ENCODE measurements at places on chromosomes 6 and 20. TPM values are rescaled to one million over a fixed set of nuclear protein-coding genes. Genes with fewer than 3 reads are reported as not detected.

DNA sequence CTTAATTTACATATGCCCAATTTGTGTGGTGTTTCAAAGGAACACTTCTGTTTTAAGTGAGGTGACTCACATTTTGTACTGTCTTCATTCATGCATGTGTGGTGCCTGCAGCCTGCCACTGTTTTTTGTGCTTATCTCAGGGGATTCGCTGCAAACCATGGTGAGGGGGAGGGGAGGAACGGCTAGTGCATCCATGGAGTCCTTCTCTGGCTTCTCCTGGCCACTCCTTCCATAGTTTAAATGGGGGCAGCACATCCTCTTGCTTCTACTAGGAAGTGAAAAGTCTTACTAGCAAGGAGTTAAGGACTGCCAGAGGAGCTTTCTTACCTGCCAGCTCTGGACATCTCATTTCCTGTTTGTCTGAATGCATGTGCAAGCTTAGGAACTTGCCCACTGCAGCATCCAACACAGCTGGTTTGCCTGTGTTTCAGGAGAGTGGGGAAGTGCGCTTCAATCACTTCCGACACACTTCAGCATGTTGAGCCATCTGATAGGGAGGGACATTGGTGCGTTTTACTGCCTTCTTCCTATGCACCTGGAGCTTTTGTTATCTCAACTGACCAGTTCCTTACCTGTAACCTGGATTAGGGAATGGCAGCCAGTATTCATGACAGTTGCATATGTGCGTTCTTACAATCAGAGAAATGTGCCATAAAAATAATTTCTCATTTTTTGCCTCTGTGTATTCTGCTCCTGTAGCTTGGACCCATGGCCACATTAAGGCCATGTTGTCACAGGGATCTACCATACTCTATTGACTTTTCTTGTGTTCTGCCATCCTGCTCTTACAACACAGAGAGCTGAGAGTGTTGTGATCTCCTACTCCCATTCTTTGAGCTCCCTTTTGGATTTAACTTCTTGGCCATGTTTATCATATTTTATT, 211.3 kb downstream of the ARID1B start:
- no peak for DNase-seq

DNA sequence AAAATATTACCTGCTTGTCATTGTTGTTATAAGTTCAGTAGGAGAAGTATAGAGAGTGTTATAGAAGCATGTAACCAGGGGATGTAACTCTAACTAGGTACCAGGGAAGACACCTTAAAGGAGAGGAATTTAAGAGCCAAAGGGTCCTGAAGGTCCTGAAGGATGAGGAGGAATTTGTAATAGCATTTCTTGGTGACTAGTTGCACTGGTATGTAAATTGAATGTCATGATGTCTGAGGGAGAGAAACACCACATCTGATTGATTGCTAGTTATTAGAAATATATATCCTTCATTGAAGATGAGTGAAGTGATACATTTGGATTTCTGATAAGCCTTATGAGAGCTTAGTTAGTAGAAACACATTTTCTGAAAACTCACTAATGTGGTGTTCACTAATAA, 643.8 kb downstream of the RFPL4B start:
- DNase-seq: no peak

Gene TOMM6
- total RNA-seq: 38.3 TPM

DNA sequence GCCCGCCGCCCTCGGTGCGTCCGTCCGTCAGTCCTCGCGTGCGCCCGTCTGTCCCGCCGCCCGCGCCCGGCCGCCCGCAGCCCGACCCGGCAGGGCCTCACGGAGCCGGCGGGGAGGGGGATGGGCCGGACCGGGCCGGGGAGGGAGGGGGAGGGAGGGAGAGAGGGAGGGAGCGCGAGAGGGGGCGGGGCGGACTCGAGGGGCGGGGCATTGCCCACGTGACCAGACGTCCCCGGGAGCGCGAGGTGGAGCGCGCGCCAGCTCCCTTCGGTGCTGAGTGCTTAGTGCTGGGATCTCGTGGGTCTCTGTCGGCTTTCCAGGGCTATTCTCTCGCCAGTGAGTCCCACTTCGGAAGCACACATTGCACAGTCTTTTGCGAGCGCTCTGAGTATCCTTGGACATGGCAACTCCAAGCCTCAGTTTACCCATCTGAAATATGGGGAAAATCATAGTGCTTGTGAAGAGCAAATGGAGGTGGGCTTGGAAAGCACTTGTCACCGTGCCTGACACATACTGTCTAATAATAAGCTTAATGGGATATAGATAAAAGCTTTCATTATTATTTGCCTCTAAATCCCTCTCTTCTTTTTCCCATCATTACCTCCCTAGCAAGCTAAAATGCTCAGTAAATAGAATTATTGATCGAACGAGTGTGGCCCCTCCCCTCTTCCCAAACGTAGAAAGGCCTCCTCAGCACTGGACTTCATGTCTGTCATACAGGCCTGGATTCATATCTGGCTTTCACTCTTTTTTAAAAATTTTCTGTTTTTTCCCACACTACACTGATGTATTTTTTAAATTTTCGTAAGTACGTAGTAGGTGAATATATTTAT, at the start of gene NCOA6:
NCOA6 (minus strand) TSS at position 122 of the 833 bp plus-strand sequence. CDS start 43,296 bp downstream, outside the sequence.
- peak; percentile 76 for DNase-seq

Gene F13A1
- total RNA-seq: not detected

- no peak for DNase-seq
Observed at GRCh38 chr6:41672816-41673703, 34.8 kb downstream of the MDFI start.

DNA sequence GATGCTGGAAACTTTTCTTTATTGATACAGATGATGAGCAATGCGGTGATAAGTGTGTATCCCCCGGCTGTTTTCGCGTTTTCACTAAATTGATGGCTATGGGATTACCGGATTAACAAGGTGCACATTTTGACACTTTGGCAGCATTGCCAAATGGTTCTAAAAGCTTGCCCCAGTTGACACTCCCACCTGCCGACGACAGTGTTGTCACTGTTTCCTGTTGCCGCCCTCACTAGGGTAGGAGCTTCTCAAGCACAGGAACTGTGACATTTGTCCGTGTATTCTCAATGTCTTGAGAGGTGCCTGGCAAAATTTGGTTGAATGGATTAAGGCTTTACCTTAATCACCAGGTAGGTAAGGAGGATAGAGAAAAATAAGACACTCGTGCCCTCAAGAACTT, 9.8 kb upstream of the MAPK13 start:
- DNase-seq: no peak

DNA sequence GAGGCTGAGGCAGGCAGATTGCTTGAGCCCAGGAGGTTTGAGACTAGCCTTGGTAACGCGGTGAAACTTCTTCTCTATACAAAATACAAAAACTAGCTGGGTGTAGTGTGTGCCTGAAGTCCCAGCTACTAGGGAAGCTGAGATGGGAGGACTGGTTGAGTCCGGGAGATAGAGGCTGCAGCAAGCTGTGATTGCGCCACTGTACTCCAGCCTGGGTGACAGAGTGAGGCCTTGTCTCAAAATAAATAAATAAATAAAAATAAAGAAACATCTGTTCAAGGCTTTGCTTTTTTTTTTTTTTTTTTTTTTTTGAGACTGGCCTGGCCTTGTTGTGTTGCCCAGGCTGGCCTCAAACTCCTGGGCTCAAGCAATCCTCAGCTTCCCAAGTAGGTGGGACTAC, 23.7 kb upstream of the SLC23A2 start:
- no peak for DNase-seq

DNA sequence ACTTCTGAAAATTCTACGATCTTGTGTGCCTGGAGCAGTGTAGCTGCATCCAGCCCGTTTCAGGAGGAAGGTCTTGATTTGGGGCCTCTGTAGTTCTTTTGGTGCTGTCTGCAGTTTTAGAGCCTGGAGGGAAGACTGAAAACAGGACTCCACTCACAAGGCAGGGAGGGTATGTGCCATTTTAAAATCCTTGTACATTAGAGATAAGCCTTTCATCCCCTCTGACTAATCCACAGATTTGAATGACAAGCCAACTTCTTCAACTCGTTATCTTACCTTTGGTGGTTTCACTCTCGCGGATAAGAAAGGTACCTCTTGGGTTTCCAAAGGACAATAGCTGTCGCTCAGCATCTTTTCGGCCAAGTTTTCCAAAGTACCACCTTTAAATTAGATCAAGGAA, 98.0 kb upstream of the TRAF3IP2 start:
- DNase-seq: no peak

Gene CFAP61
- total RNA-seq: 0.18 TPM

Gene SLC16A10
- total RNA-seq: not detected

GRCh38 chr6:143410859-143411270, 39.6 kb downstream of the ADAT2 start:
- DNase-seq: peak; percentile 70

Gene SHLD1
- total RNA-seq: 2.0 TPM

- no peak for DNase-seq
Observed at GRCh38 chr20:35539756-35540212, 2.1 kb upstream of the ERGIC3 start.

Gene FRS3
- total RNA-seq: 2.7 TPM
